ENCODE measurements at places on chromosomes 5 and 9.

DNA sequence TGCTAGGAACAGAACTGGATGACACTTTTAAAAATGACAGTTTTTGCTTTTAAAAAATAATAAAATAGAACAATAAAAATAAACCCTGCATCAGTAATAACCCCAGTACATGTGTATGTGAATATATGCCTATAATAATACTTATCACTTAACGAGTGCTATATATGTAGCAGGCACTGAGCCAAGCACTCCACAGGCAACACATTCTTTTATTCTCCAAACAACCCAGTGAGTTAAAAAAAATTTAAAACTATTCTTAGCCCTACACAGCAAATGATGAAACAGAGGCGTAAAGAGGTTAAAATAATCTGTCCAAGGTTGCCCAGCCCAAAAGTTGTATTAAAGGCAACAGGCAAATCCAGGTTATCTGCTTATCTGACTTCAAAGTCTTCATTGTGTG lies 124.5 kb upstream of the SMIM23 start:
- DNase-seq: no peak

GRCh38 chr9:85290019-85290418 lies 451.7 kb downstream of the AGTPBP1 start:
- DNase-seq: no peak

DNA sequence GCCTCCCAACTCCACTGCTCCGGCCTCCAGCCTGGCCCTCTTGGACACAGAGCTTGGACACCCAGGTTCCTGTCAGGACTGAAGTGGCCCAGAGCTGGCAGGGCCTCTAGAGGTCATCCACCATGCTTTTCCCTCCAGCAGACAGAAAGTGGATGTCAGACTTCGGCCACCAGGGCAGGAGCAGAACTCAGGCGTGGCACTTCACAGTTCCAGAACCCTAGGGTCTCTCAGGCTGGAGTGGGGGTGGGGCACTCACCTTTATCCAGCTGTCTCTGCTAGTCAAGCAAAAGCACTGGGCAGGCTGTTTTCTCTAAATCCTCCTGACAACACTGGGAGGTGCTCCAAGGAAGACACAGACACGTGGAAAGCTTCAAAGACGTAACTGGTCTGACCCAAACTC lies 35.6 kb upstream of the N4BP3 start:
- DNase-seq: no peak

GRCh38 chr9:122656378-122656777 lies 1.0 kb downstream of the OR1B1 start:
- no peak for DNase-seq

GRCh38 chr5:65364907-65365306 lies 116.8 kb downstream of the ADAMTS6 start:
- DNase-seq: no peak

Measured in Karpas-422 (cell line).